ENCODE measurements at places on chromosomes 5 and 9.

- DNase-seq: no peak
These were observed 73.0 kb downstream of the SLC1A3 start for GRCh38 chr5:36679221-36679989.

- DNase-seq: no peak
These were observed 9.6 kb downstream of the FBXW2 start for GRCh38 chr9:120783602-120784047.

DNA sequence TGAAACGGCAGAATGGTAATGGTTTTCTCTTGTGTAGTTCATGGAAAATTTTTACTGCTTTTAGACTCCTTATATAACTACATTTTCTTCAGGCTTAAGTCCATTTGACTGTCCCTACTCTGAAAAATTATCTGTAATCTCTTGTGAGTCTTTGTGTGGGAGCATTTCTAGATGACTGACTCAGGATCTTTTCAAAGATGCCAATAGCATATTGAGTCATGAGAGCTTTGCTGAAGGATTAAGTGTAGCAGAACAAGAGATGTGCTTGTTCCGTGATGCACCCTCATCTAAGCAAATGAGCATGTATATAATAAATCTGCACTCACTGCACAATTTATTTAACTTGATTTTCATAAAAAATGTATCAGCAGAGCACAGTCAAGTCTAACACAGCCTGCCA is 298.7 kb upstream of the CDH6 start:
- no peak for DNase-seq

- DNase-seq: no peak
These were observed 161.5 kb upstream of the PHYKPL start for GRCh38 chr5:178394074-178394473.

DNA sequence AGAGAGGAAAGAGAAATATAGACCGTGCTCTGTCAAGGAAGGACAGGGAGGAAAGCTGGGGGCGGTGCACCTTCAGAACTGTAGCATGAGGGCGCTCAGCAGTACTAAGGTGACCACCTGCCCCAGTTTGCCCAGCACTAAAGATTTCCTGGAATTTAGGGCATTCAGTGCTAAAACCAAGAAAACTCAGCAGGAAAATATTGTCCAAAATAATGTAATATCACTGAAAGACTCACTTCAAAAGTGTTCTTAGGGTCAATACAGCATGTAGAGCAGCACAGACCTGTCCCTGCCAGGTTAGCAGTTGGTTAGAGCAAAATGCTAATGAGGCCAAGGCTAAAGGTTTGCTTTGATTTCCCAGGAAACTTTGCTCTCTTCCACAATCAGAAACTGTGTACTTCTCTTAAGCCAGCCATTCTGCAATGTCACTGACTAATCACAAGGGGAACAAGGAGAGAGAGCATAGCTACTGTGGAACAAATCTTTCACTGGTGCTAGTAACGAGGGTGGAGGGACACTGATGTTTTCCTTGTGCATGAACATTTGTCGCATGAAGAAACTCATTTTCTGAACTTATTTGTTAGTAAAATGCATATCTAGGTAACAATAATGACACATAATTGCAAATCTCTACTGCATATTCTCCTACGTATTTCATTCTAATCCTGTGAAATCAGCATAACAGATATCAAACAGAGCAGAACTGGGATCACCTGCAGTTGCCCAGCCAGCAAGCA is 53.0 kb upstream of the GRAMD2B start:
- DNase-seq: no peak

GRCh38 chr5:95241-95980 is 3.4 kb downstream of the PLEKHG4B start:
- DNase-seq: no peak

DNA sequence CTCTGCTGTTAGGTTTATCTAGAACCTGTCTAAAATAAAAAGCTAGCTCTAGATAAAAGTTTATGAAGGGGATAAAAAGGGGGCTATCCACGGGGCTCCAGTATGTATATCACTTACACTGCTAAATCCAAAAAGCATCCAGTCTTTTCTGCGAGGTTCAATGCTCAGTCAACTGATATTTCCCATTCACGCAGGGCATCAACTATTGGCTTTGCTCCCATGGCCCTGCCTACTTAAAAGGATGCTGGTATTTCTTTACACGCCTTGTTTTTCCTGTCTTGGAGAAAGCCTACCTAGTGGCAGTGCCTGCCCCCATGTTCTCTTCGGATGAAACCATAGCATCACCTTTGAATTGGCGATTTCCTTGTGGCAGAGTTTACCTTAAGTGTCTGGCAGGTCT is 8.1 kb downstream of the SPRY4 start:
- DNase-seq: no peak

Data from stimulated activated CD4-positive, alpha-beta T cell treated with anti-CD3 and anti-CD28 coated beads, TNF-alpha, amount 100 ng/mL, for 24 hours (primary cell).